NCI-H1105 treated with DMSO at 0.1 percent for 48 hours (cell line): ENCODE measurements at places on chromosomes 4 and X.

DNA sequence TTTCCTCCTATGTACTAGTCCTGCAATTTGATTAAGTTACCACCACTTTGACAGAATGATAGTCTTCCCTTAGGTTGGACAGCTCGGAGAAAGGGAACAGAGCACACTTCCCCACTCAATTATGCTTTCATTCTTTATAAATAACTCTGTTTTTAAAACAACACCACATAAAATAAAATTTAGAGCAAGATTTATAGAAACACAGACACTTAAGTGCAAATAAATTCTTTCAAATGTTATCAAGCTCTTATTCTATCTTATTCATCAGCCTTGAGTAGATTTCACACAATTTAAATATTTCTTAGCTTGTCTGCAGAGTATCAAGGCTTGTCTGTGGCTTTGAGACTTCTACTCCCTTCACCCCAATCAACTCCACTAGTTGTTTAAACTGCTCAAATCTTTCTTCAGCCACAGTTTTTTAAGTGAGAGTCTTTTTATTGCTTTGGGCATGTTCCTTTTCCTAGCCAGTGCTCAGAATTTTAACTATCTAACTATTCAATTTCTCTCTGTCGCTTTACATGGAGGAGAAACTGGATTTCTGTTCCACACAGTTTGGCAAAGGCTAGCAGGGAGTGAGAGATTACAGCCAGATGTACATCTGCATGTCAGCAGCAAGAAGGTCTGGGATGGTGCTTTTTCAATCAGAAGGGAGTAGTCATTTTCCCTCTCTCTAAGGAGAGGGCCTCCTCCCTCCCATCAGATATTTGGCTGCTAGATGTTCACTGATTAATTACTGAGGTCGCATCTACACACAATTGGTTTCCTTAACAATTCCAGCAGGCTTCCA, 53.1 kb upstream of the PLAC1 start:
- DNase-seq, result no peak

DNA sequence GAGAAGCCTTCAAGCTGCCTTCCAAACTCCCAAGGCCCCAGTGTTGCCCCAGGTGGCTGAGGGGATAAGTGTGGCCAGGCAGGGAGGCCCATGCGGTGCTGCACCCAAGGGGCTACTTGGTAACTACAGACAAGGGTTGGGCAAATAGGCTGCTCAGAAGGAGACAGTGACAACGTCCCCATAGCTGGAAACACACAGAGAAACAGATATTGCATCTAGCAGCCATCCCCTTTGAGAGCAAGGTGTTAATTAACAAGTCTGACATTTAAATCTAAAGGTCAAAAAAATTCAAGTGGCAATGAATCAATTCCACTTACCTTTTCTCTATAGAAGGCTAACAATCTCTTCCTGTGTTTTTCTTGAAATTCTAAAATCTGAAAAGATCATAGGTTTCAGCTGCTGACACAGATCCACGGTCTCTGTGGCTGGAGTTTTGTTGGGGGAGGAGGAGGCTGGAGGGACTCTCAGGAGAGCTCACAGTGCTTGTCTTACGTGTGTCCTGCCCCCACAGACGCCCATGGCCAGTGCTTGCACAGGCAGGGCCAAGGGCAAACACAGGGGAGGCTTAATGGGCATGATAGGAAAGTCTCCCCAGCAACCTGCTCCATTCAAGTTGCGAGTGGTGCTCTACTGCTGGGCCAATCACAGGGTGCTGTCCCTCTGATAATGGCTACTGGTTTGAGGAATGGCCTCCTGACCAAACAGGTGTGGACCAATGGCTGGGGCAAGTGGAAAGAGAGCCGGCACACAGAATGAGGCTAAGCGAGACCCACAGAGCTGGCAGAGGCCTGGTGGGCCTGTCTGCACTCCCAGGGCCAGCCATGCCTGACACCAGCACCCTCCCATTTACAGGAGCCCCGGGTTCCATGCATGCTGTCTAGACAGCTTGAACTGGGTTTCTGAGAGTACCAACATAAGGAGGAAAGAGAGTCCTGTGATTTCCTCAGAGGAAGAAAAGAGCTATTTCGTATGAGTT, 22.6 kb downstream of the RNF212 start:
- DNase-seq, result no peak

- DNase-seq, result peak; percentile 42
These were observed 83.9 kb upstream of the SPANXB1 start for GRCh38 chrX:140918398-140919038.

DNA sequence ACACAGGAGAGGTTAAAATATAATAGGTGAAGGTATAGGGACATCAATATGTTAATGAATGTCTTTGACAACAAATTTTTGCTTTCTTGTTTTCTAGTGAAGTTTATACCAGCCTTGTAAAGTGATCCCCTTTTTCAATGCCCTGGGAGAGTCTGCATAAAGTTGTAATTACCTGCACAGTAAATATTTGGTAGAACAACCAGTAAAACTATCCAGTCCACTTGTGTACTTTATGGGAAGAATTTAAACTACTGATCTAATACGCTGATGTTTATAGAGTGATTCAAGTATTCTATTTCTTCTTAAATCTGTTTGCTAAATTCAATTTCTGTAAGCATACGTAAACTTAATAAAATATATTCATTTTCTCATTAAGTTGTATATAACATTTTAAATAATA, 103.3 kb downstream of the GPM6A start:
- no peak for DNase-seq

- DNase-seq, result no peak
These were observed 2.5 kb downstream of the RPS4X start for GRCh38 chrX:72274526-72274925.

DNA sequence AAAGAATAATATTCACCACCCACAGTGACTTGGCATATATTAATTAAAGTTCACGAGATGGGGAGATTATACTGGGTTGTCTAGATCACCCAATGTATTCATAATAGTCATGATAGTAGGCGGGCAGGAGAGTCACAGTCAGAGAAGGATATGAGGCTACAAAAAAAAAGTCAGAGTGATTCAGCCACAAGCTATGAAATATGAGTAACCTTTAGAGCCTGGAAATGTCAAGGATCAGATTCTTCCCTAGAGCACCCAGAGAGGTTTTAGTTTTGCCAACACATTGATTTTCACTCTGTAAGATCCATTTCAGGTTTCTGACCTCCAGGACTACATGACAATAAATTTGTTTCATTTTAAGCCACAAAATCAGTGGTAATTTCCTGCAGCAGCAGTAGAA, 501.9 kb downstream of the GABRG1 start:
- no peak for DNase-seq

DNA sequence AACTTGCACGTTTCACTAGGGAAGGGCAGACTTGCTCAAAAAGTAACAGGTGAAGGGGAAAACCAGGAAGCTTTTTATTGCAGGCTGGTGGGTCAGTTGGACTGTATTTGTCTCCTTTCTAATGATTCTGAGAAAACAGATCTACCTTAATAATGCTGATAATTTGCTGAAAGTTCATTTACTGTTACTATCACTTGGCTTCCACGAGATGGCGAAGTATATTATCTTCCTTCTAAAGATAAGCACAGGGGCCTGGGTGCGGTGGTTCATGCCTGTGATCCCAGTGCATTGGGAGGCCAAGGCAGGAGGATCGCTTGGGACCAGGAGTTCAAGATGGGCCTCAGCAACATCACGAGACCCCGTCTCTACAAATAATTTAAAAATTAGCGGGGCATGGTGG, 16.4 kb downstream of the CCKAR start:
- DNase-seq, result no peak

DNA sequence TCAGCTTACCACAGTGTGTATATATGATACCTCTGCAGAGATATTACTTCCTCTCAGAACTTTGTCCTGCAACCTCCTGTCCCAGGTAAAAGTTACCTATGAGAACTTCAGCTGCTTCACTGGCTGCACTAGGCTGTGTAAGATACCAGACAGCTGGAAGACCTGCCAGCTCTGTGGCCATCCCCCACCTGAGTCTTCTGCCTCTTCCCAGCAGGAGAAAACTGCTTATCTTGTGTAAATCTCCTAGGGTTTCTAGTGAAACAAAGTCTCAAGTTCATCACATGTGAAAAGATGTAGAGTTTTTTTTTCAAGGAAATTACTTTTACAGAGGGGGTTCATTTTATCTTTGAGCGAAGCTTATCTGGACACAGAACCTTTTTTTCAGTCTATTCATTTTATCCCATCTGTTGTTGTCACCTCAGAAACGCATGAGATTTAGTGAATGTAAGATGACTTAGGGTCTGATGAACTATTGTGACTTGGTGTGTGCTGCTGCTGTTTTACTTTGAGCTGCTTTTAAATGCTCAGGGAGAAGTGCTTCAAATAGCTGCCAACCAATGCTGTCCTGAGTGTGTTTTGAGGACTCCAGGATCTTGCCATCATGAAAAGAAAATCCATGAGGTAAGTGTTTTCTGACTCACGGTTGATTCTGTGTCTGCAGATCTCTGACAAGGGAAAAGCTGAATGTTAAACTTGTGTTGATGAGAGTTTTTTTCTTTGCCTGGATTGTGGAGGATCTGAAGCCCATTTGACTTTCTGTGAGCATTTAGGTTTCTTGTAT, 187.8 kb downstream of the FRAS1 start:
- DNase-seq, result no peak

- no peak for DNase-seq
These were observed 111.1 kb downstream of the NFKB1 start for GRCh38 chr4:102612210-102612609.

GRCh38 chrX:102832661-102833060, 104.4 kb upstream of the RAB40AL start:
- DNase-seq, result no peak

DNA sequence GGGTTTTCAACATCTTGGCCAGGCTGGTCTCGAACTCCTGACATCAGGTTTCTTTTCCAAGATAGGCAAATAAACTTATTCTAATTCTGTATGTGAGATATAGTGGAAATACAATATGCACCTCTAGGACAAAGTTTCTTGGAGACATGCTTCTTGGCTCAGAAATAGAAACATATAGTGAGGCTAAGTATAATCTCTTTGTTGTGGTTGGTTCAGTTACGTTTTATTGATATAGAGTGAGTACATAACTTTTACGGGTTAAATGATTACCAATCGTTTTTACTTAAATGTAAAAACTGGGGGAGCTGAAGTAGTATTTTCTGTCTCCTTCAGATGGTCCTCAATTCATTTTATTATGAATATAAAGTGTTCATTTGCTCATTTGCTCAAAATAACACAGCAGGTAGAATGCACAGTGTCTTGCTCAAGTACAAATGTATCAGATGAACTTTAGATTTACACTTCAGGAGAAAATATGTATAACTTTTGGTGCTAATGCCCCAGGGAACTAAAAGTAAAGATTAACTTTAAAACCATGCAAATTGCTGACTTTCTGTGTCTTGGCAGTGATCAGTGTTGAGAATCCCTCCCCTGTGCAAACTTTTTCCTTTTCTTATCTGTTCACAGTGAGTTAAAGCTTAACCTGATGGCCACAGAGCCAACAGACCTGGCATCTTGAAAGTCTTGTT, 77.6 kb downstream of the AFF1 start:
- no peak for DNase-seq

- DNase-seq, result peak; percentile 52
These were observed 95.1 kb upstream of the LIMCH1 start for GRCh38 chr4:41442810-41443209.

DNA sequence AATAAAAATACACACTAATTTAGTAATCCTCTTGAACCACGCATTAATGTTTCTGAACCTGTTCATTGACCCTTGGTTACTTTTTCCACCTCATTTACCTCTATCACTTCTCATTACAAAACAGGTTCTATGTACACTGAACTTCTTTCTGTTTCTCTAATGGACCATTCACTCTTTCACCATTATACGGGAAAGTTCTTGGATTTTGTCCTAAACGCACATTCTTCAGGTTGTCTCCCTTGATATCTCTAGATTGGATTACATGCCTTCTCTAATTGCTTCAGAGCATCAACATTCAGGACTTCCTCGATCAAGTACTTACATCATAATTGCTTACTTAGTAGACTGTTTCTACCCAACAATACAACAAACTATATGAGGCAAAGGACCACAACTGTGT, 359.4 kb upstream of the FSTL5 start:
- no peak for DNase-seq

DNA sequence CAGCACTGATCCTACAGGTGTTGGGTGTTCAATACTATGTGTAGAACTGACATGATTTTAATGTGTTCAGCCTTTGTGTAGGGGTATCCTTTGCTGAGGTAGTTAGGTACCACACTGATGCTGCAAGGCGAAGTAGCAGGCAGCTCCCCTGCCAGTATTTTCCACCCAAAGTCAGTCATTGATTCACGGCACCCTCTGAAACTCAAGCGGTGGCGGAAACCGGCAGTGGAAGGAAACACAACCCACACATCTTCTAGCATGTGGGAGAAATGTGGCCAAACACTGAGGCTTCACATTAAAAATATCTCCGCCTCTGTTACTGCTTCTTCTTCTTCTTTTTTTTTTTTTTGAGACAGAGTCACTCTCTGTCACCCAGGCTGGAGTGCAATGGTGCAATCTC, 126.3 kb downstream of the AASDH start:
- DNase-seq, result no peak

DNA sequence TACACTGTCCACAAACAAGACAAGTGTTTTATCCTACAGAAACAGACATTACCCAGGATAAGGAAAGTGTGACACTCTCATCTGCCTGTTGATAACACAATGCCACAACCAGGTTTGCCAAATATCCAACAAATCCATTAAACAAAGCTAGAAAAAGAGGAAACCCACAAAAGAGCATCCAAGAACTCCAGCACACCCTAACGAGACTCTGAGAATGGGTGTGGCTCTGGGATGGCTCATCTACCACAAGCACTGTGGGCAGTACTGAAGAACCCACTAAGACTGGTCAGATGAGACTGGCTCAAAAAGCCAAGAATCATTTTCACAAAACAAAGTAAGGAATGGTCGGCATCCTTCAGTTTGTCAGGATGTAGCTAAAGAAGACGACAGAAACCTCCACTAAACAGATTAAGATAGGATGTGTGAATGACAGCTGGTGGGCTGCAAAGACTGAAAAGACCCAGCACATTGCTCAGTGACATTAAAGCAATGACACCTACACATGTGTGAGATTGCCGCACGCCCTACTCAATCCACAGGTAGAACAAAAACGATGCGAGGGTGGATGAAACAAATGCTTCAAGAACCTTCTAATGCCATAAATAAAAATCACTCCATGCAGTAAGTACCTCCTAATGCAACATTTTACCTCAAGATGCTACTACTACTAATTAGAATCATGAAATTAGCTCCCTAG, 14.7 kb downstream of the ATP8A1 start:
- DNase-seq, result no peak

DNA sequence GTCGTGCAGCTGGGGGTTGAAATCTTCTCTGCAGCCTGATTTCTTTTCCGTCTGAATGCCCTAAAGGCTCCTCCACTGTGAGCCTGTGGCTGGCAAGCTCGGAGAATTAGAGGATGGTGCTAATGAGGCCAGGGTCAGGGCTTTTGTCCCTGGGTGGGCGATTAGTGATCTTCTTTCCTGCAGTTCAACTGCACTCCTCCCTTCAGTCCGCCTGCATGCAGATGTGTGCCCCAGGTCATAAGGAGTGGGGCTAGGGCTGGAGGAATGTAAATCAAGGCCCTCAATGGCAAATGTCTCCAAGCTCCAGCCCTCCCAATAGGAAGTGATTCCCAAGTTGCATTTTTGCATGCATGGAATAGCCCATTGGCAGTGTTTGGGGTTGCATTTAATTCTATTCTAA, 405.0 kb downstream of the AFF2 start:
- DNase-seq, result no peak
